ENCODE measurements at places on chromosomes 16 and 17.

- H3K4me1 ChIP-seq: peaks cover 16% of the 10 kb centered on the region
- no peak within 1 kb of the TSS for H3K4me3 ChIP-seq
- H3K27me3 ChIP-seq: peaks cover 17% of the 10 kb centered on the region
- no peak for DNase-seq
Measured at GRCh38 chr17:35879773-35880654, at the start of gene CCL5. CCL5 (minus strand) TSS chr17:35880360.

- peak; percentile 36 for DNase-seq
- H3K4me3 ChIP-seq: peak overlapping the region; percentile 30
- no peak overlapping the region for H3K27ac ChIP-seq
- peaks cover 26% of the 10 kb centered on the region for H3K4me1 ChIP-seq
Measured at GRCh38 chr17:76384987-76385891, 830 bp downstream of the SPHK1 start.

- H3K27me3 ChIP-seq: peaks cover 8% of the 10 kb centered on the region
- no peaks in the 10 kb centered on the region for H3K36me3 ChIP-seq
- no peak for DNase-seq
- no peak overlapping the region for H3K27ac ChIP-seq
Measured at GRCh38 chr16:87210894-87211293, 106.3 kb downstream of the C16orf95 start.

GRCh38 chr17:65398040-65398787 lies 163.2 kb downstream of the AXIN2 start:
- no peak overlapping the region for H3K4me3 ChIP-seq
- H3K36me3 ChIP-seq: no peaks in the 10 kb centered on the region
- no peak for DNase-seq
- H3K27ac ChIP-seq: no peak overlapping the region
- peaks cover 3% of the 10 kb centered on the region for H3K27me3 ChIP-seq

DNA sequence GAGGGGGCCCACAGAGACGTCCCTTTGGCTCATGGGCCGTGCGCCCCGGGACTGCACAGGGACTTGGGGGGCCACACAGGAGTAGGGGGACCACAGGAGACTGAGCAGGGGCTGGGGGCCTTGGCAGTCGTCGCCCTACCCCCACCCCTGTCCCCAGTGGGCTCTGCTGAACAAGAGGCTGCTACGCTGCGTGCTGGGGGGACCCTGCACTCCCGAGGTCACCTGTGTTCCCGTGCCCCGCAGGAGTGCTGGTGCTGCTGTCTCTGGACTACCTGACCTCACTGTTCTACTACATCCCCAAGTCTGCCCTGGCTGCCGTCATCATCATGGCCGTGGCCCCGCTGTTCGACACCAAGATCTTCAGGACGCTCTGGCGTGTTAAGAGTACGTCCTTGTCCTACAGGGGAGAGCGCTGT lies 14.4 kb upstream of the RNF213 start:
- peaks cover 4% of the 10 kb centered on the region for H3K27me3 ChIP-seq
- H3K4me3 ChIP-seq: no peak overlapping the region
- H3K27ac ChIP-seq: no peak overlapping the region
- H3K4me1 ChIP-seq: peaks cover 8% of the 10 kb centered on the region
- peaks cover 24% of the 10 kb centered on the region for H3K36me3 ChIP-seq
- DNase-seq: no peak

GRCh38 chr17:79829004-79829403 lies 10.2 kb downstream of the CBX4 start:
- H3K27ac ChIP-seq: no peak overlapping the region
- peaks cover 46% of the 10 kb centered on the region for H3K4me1 ChIP-seq
- DNase-seq: no peak
- H3K27me3 ChIP-seq: peaks cover 97% of the 10 kb centered on the region
- H3K36me3 ChIP-seq: peaks cover 5% of the 10 kb centered on the region

GRCh38 chr16:49594153-49594552 lies 220.5 kb downstream of the C16orf78 start:
- no peaks in the 10 kb centered on the region for H3K27me3 ChIP-seq
- peaks cover 70% of the 10 kb centered on the region for H3K4me1 ChIP-seq
- H3K27ac ChIP-seq: no peak overlapping the region
- peak overlapping the region; percentile 3 for H3K4me3 ChIP-seq
- peaks cover 3% of the 10 kb centered on the region for H3K36me3 ChIP-seq

DNA sequence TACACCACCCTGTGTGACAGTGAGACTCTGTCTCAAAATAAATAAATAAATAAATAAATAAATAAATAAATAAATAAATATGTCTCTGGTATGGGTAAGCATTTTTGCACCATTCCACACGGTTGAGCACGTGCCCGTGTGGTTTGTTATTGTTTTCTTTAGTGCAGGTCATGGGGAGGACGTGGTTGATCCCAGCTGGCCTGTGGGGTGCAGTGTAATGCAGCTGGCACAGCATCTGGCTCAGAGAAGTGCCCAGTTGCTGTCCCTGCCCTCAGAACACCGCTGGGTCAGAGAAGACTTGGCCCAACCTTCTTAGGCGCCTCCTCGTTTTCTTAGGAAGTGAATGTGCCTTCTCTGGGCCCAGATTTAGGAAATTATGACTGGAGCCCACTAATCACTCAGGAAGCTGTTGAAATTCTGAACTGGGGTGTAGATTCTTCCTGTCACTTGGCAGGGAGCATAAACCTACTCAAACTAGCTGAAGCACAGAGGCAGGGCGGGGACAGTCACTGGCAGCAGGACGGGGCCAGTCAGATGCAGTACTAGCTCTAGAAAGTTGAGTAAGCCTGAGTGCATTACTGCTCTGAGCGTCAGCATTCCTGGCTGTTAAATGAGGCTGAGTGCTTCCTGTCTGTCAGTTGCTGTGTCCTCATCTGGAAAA lies 85.9 kb downstream of the SNX29 start:
- DNase-seq: no peak
- H3K36me3 ChIP-seq: no peaks in the 10 kb centered on the region
- H3K4me3 ChIP-seq: no peak overlapping the region
- no peaks in the 10 kb centered on the region for H3K27me3 ChIP-seq

- H3K4me3 ChIP-seq: peak within 1 kb of the TSS; percentile 86
- no peaks in the 10 kb centered on the region for H3K36me3 ChIP-seq
- H3K4me1 ChIP-seq: peaks cover 58% of the 10 kb centered on the region
- peak; percentile 95 for DNase-seq
- peaks cover 41% of the 10 kb centered on the region for H3K27me3 ChIP-seq
- peak within 1 kb of the TSS; percentile 45 for H3K27ac ChIP-seq
Measured at GRCh38 chr17:48816774-48817590, at the start of gene TTLL6. TTLL6 (minus strand) TSS chr17:48817229; CDS start chr17:48817072, 157 bp downstream.

DNA sequence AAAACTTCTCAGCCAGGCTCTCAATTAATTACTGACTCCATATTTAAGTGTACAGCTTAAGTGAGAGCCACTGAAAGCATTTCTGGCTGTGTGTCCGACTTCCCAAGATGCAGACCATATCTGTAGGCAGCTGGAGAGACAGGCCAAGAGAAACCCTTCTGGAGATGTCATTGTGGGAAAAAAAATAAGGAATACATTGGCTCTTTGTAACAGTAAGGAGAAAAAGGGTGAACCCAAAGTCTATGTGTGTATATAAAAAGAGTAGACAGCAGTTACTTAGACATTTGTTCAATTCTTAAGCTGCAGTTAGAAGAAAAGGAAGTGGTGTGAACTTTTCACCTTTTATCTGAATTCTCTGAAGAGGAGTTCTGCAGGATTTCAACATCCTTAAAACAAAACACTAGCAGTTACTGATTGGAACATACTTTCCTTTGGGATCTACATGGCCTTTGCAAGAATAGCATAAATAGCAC lies 21.7 kb downstream of the FAM117A start:
- no peak overlapping the region for H3K4me3 ChIP-seq
- no peak for DNase-seq
- no peaks in the 10 kb centered on the region for H3K27me3 ChIP-seq
- H3K27ac ChIP-seq: no peak overlapping the region
- H3K4me1 ChIP-seq: peaks cover 10% of the 10 kb centered on the region
- H3K36me3 ChIP-seq: peaks cover 4% of the 10 kb centered on the region

GRCh38 chr17:9079461-9080103 lies 58.3 kb downstream of the NTN1 start:
- peaks cover 42% of the 10 kb centered on the region for H3K36me3 ChIP-seq
- DNase-seq: no peak
- H3K4me3 ChIP-seq: no peak overlapping the region

- H3K4me3 ChIP-seq: no peak overlapping the region
- H3K4me1 ChIP-seq: peaks cover 6% of the 10 kb centered on the region
- H3K27ac ChIP-seq: no peak overlapping the region
- no peak for DNase-seq
- no peaks in the 10 kb centered on the region for H3K36me3 ChIP-seq
Measured at GRCh38 chr17:80482555-80483308, 6.3 kb upstream of the NPTX1 start.

DNA sequence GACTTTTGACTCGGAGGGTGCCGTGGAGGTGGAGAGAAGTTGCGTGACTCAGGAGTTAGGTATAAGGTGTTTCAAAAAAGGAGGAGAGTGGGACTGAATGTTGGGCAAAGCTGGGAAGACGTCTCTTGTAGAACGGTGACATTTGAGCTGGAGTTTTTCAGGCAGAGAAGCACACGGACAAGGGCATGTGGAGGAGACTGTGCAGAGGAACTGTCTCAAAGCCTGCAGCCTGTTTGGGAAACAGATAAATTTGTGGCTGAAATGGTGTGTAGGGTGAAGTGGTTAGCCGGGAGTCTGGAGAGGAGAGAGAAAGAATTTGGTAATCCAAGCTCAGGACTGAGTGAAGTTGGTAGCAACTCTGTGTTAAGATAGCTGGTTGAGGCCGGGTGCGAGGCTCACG lies 9.8 kb downstream of the USP10 start:
- H3K36me3 ChIP-seq: peaks cover 30% of the 10 kb centered on the region
- peak overlapping the region; percentile 44 for H3K4me3 ChIP-seq
- H3K27me3 ChIP-seq: no peaks in the 10 kb centered on the region
- DNase-seq: no peak

Measured in nephron progenitor cell (in vitro differentiated cells).